ENCODE measurements at places on chromosomes 5 and 9.
A peak's percentile ranks its signal among the peaks of the same experiment; 100 is the strongest.

GRCh38 chr9:37593883-37594448, 1.6 kb upstream of the TOMM5 start:
- peak; percentile 4 for DNase-seq

GRCh38 chr5:160315968-160316367, 3.6 kb upstream of the CCNJL start:
- DNase-seq: peak; percentile 94

DNA sequence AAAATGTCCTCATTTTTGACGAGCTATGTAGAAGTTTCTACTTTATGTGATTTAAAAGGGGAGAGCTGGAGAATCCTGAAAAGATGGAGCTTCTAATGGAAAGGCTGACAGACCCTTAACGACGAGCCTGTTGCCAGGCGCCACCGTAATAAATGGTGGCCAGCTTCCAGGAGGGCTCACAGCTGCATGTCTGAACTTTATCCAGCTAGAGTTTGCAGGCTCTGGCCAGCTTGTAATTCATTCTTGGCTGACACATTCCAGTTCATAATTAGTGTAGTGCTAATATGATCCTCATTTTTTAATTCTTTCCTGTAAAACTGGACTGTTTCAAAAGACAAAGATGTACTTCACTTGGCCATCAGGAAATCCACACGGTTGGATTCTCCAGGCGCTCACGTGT, 246.7 kb downstream of the GAS1 start:
- no peak for DNase-seq

DNA sequence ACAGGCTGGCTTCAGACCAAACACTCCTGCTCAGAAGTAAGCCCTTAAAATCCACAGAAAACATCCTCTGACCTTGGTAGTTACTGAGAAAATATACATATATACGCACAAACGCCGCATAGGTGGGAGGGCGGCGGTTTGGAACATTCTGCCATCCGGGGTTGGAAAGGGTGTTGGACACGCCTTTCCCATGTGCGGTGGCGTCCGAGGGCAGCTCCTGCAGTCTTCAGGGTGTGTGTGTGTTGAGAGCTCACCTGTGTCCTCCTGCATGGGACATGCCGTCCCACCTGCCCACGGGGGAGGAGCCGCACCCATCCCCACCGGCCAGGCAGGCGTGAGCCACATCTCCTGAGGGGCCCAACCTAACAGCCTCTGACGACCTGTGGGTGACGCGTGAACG, 28.2 kb downstream of the SLC9A3 start:
- DNase-seq: no peak

DNA sequence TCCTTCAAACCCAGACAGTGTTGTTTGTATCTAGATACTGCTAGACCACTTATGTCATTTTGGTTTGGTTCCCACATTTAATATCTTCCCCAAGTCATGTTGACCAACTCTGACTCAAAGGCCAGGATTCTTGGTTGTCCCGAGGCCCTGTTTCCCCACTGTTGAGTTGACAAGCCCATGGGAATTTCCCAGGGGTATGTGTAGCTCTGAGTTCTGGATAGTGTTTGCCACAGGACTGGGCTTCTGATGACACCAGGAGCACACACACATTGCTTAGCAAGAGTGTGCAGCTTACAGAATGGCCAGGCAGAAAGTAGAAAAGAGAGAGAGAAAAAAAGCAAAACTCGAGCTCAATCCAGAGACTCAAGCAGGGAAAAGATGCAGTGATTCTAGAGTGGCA, 214.4 kb downstream of the NXNL2 start:
- DNase-seq: no peak

All from LoVo (cell line).